Natural killer cell (primary cell): ENCODE measurements at places on chromosomes 12 and 14.

DNA sequence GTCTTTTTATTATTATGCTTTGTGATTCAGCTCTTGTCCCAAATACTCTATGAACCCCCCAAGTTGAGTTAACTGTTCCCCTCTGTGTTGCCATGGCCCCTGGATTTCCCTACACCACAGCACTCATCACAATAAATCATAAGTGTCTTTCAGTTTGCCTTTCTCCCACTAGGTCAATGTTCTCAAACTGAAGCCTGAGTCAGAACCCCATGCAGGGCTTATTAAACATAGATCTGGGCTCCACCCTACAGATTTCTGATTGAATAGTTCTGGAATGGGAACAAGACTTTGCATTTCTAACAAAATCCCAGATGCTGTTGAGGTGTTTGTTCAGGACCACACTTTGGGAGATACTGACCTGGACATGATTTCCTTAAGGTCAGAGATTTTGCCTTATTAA is 199.4 kb downstream of the TBX5 start:
- no peak for DNase-seq

GRCh38 chr12:32293808-32294419 is 105.4 kb upstream of the FGD4 start:
- DNase-seq = no peak

GRCh38 chr14:64541261-64541971 is 875 bp downstream of the HSPA2 start:
- DNase-seq = peak; percentile 56

DNA sequence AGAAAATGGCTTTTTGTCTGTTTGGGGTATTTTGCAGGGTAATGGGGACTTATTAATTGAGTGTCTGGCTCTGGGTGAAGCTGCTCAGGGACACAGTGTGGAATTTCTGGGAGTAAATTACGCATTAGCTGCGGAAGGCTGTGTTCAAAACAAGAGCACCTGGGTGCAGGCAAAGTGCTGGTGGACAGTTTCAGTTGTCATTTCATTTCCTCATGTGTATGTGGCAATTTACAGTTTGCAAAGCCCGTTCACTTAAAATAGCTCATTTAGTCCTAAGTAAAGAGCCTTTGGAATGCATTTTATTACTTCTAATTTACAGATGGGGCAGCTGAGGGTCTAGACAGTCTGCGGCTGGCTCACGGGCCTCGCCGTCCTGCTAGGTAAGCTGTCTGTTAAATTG is 546.8 kb downstream of the BCL11B start:
- no peak for DNase-seq

DNA sequence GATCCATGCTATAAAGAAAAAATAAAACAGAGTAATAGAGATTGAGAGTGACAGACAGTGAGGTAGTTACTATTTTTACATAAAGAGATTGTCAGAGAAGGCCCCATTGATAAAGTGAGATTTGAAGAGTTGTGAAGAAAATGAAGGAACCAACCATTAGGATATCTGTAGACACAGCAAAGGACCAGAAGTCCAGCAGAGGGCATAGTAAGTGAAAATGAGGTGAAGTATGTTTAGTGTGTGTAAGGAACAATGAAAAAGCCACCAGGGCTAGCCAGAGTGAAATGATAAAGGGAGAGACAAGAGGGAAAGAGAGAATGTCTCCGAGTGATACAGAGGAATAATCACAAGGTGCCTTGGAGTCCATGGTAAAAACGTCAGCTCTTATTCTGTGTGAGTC is 411.0 kb downstream of the NELL2 start:
- DNase-seq = no peak

GRCh38 chr14:21163871-21164291 is 8.0 kb upstream of the OR5AU1 start:
- no peak for DNase-seq

DNA sequence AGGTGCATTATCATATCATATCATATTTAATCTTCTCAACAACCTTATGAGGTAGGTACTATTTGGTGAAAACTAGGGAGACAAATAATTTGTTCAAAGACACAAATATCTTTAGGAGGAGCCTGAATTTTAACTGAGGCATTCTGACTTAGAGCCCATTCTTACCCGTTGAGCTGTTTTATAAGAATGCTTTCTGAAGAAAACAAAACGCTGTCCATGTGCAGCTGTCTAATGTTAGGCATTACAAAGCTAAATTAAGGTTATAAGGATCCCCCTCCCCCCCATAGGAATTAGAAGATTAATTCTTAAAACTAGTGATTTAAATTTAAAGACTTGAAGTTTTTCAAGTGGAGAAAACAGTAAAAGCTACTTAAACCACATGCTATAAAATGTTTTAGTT is 6.4 kb downstream of the KTN1 start:
- no peak for DNase-seq

- no peak for DNase-seq
Measured at GRCh38 chr14:68476212-68477109, 316.4 kb downstream of the ZFP36L1 start.

- no peak for DNase-seq
Measured at GRCh38 chr14:99516156-99516870, 35.1 kb downstream of the CCNK start.

- DNase-seq = no peak
Measured at GRCh38 chr12:131473741-131474709, 236.9 kb upstream of the SFSWAP start.

DNA sequence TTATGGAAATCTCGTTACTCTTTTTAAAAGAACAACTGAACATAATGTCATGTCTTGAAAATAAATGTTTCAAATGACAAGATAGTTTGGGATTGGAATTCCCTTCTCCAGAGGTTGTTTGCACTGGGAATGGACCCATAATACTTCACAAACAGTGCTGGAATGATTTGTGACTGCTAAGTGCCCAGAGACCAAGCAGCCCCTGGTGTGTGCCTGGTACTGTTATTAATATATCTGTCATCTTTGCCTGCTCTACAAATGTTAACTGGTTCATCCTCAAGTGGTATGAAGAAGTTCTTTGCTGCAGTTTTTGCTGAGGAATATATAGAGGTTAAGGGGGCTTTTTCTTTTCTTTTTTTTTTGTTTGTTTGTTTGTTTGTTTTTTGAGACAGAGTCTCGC is 64.9 kb upstream of the DACT1 start:
- DNase-seq = no peak

- no peak for DNase-seq
Measured at GRCh38 chr14:59695198-59695597, 118.6 kb upstream of the CCDC175 start.

GRCh38 chr14:105116451-105117256 is 51.4 kb upstream of the GPR132 start:
- no peak for DNase-seq

- DNase-seq = no peak
Measured at GRCh38 chr12:118015944-118016343, 559 bp upstream of the RFC5 start.

- DNase-seq = no peak
Measured at GRCh38 chr14:94706133-94706532, 63.8 kb downstream of the GSC start.

DNA sequence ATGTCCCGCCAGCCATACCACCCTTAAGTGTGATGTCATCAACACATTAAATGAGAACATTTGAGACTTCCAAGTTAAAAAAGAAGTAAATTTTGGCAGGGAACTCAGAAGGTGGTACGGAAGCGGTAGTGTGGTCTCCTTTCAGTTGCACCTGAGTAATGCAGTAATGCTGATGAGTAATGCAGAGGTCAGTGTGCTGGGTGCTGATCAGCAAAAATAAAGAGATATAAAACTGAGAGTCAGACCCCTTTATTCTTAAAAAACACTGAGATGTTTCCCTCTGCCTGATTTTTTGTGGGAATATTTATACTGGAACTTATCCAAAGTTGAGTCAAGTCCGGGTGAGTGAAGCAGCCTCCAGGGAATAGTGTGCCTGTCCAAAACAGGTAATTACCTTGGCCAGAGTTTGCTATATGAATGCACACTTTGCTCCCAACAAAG is 370.6 kb upstream of the PRICKLE1 start:
- no peak for DNase-seq

- DNase-seq = no peak
Measured at GRCh38 chr12:131420867-131421447, 289.9 kb upstream of the SFSWAP start.

DNA sequence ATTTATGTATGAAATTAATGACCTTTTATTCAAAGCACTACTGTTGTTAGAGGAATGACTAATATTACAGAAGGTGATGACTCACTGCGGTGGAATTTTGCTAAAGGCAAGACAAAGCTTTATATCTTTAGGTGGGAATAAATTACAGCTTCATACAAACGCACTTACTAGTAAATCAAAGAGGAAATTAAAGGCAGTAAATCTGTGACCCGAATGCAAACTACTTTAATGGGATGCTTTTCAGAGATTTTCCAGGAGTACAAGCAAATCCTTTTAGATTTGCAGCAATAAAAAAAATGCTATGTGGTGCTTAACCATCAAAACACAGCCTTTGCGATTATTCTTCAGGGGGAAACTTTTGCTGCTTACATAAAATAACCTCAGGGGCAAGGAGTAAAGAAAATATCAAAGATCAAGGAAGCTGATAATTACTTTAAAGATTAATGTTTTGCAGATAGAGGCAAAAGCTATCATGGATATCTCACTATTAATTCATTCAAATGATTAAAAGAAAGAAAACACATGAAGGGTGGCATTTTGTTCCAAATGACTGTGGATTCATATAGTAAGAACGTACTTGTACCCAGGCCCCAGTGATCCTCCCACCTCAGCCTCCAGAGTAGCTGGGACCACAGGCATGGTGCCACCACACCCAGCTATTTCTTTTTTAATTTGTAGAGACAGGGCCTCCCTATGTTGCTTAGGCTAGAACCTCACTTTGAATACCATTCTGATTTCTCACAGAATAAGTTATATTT is 98.9 kb downstream of the DENND5B start:
- no peak for DNase-seq

GRCh38 chr14:77103951-77104350 is 5.9 kb downstream of the CIPC start:
- no peak for DNase-seq

DNA sequence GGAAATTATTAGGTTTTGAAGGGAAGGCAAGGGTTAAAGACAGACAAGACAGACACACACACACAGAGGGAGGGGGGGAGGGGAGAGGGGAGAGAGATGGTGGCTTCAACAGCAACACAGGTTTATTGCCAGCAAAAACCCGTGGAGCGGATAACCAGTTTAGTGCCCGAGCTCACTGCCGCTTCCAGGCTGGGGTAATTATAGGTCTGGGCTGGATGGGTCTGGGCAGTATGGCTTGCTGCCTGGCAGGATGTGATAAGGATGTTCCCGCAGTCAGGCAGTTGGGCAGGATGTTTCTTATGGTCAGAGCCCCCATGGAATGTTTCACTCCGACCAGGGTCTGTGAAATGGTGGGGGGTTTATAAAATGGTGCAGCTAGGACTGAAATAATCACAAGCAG is 4.4 kb upstream of the TDRD9 start:
- DNase-seq = no peak

GRCh38 chr14:51260225-51260624 is 20.2 kb downstream of the TMX1 start:
- no peak for DNase-seq

- DNase-seq = no peak
Measured at GRCh38 chr12:31298515-31298910, 27.4 kb downstream of the SINHCAF start.

GRCh38 chr12:91964501-91964900 is 181.1 kb downstream of the BTG1 start:
- DNase-seq = no peak

DNA sequence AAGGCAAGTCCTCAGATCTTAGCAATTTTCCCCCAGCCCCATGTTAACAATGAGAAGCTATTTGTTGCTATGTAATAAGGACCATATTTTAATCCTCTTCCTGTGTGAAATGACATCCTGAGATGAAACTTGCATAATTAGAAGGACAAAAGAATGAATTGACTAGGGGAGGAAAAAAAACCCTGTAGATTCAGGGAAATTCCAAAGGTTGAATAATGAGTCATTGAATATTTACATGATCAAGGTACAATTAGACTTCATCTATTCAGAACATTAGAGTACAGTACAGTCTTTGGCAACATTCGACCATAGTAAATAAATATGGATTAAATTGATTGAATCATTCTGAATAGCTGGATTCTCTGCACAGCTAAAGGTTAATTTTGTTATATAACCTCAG is 9.4 kb downstream of the MYBPC1 start:
- no peak for DNase-seq

GRCh38 chr12:75404231-75404630 is 13.3 kb downstream of the GLIPR1L2 start:
- DNase-seq = no peak

DNA sequence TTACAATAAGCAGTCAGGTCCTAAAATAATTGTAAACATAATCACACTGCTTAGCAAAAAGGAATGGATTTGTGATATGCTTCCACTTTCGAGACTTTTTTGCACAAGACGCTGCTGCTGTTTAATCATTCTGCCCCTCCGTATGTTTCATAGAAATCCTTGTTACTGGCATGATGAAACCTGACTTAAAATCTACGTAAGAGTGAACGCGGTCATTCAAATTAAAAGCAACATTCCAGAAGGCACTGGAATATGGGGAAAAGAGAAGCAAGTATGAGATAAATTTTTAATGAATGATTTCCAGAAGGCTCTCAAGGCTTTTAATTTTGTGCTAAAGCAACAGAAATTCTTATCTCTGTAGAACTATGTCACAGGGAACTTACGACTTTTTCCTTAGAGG is 1.1 kb downstream of the CNIH1 start:
- DNase-seq = no peak

DNA sequence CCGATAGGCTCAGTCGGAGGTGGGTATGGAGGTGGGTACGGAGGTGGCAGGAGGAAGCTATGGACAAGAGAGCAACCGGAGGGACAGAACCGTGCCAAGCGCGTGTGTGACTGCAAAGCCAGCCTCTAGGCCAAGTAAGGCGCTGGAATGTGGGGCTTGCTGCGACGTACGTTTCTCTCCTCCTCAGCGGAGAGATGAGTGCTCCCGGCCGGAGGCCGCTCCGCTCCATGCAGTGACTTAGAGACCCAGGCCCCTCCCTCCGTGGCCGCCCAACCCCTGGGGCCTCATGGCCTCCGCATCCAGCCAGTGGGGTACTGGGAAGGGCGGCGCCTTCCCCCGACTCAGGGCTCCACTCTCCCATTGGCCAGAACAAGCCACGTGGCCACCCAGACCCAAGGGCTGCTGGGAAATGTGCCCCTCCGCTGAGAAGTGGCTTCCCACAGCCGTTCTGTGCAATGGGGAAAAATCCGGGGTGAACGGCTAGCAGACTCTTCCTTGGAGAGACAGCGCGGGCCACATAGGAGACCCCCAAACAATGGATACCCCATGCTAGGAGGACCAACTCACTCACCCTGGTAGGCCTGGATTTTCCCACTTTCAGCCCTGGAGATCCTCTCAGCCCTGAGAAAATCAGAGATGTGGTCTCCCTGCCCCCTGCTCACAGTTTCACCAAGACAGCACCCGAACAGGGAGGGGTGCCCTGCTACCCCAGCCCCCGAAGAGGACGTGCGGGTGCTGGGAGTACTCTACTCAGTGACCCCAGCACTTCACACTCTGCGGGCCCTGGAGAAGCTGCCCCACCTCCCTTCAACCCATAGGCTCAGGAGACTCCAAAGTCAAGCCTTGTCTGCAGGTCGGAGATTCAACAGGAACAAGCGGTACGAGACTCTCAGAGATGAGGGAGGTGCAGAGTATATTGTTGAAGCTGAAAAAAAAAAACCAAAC is 66.7 kb downstream of the RIMBP2 start:
- no peak for DNase-seq
